ENCODE measurements at places on chromosomes 7 and 10. TPM values are rescaled to one million over a fixed set of nuclear protein-coding genes. Genes with fewer than 3 reads are reported as not detected.

Gene TTYH3
- 77.3 TPM for total RNA-seq

Gene SYT15B
- total RNA-seq: not detected

Gene TMEM213
- total RNA-seq: not detected

Gene EPO
- total RNA-seq: not detected

Gene GPR85
- total RNA-seq: 2.6 TPM

Gene WDR11
- 85.9 TPM for total RNA-seq

Gene SFMBT2
- total RNA-seq: 1.7 TPM

Gene MALRD1
- total RNA-seq: 1.7 TPM

DNA sequence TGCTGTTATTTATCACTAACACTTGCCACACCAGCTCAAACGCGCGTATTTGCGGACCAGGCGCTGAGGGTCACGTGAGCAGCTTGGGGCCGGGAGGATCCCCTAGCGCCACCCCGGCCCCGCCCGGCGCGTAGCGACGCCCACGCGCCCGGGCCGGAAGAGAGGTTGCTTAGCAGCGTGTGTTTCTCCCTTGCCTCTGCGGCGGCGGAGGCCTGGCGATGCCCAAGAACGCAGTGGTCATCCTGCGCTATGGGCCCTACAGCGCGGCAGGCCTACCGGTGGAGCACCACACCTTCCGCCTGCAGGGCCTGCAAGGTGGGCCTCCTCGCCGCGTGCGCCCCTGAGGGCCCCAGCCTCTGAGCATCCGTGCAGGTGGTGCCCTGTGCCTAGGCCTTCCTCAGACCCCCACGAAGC, at the start of gene C10orf53:
Gene C10orf53, plus strand, starts transcription at position 172 of the 414 bp plus-strand sequence. Its CDS starts 47 bp downstream, at position 219.
- DNase-seq: peak; percentile 59

DNA sequence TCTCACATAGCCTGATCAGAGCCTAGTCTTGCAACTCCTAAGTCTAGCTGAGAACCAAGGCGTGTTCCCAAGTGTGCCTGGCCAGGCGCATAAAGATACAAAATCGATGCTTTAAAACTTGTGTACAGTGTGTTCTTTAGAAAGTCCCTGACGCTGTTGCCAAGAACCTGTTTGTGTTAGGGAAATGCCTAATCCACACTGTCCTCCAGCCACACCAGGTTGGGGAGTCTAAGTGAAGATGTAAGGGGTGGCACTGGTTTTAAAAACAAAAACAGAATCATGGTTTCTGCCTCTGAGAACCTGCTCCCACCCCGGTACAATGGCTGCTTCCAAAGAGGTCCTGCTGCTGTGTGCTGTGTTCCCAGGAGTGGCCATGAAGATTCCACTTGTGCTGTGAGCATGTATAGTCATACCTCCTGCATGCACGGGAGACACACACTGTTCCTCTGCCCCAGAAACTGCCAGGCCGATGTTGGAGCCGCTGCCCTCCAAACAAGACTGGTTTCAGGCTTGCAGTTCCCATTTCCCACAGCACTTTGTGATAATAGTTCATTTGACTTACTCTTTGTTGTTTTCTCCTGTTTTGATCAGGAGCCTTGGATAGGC, 88.5 kb downstream of the CCNY start:
- DNase-seq: no peak

DNA sequence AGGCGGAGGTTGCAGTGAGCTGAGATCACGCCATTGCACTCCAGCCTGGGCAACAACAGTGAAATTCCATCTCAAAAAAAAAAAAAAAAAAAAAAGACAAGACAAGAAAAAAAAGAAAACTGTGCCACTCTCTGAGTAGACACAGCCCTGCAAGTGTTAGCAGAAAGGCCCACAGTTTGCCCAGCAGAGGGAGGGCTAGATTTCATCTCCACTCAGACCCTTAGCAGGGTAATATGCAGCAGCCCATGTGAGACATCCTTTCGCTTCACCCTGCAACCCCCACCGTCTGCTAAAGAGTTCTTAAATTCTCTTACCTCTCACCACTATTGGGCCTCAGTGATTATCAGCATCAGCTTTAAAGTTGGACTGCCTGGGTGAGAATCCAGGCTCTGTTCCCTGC, 38.2 kb downstream of the CTNNA3 start:
- no peak for DNase-seq

GRCh38 chr10:128268015-128268722, 141.9 kb upstream of the MKI67 start:
- peak; percentile 2 for DNase-seq

- no peak for DNase-seq
Observed at GRCh38 chr10:131435760-131436457, 124.4 kb upstream of the TCERG1L start.

- peak; percentile 93 for DNase-seq
Observed at GRCh38 chr7:22858640-22859561, 36.3 kb upstream of the TOMM7 start.

- DNase-seq: no peak
Observed at GRCh38 chr10:124003070-124003419, 90.4 kb downstream of the CHST15 start.

GRCh38 chr10:680745-681144, 8.7 kb downstream of the DIP2C start:
- no peak for DNase-seq

DNA sequence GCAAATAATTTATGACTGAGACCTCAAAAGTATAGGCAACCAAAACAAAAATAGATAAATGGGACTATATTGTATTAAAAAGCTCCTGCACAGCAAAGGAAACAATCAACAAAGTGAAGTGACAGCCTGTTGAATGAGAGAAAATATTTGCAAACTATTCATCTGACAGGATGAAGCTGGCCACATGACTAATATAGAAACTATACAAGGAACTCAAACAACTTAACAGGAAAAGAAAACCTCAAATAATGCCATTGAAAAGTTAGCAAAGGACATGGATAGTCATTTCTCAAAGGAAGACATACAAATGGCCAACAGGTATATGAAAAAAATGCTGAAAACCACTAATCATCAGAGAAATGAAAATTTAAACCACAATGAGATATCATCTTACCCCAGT, 245.1 kb downstream of the STK31 start:
- no peak for DNase-seq

DNA sequence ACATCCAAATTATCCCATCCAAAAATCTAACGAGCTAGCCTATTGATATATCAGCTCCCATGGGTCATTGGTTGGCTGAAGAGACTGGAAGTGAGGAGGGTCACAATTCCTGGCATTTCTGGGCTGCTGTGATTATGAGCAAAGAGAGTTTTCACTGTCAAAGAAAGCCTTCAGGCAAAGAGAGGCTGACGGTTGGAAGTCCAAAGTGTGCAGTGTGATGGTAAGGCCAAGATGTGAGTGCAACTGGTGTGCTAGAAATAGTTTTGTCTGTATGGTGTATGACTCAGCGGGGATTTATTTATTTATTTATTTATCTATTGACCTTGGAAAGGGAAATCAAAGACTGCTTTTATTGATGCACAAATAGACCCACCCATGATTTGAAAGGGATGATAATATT, 75.0 kb downstream of the AASS start:
- DNase-seq: no peak

- DNase-seq: no peak
Observed at GRCh38 chr10:20977300-20977699, 80.2 kb upstream of the NEBL start.

- DNase-seq: peak; percentile 35
Observed at GRCh38 chr7:87413029-87413428, 62.5 kb downstream of the ABCB4 start.

DNA sequence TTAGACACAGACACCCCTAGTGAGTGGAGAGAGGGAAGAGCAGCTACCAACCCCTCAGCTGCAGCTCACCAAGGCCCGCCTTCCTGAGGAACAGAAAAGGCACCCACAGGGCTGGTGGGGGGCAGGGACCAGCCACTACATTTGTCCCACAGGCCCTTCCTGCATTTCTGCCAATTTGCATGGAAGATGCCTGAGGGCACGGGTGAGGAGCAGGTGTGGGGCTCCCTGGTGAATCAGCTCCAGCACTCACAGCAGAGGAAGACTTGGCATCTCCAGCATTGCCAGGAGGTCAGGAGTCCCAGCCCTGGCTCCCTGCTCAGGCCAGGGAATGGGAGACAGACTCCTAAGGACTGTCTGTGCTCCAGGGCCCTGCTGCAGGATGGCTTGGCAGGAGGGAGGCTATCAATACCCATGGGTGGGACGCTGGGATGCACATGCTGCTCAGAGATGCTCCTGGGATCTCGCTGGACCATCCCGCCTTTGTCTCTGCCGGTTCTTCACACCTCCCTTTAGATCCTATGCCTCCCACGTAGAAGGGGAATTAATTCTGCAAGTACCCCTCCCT, 109.7 kb downstream of the SLIT1 start:
- DNase-seq: no peak

DNA sequence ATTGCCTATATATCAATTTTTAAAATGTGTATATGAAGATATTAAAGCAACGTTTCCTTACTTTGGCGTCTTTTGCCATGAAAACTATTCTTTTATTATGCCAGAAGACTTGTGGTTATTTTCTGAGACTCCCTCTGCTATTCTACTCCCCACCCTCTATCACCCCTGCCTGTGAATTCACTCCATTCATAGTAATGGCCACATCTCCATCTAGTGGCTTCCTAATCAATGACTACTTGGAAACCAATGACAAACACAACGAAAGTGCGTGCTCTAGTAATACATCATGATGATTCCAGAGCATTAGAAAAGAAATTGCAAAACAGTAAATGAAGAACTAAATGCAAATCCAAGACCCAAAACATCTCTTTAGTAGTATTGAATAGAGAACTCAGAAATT, 186.7 kb upstream of the HGF start:
- peak; percentile 73 for DNase-seq

DNA sequence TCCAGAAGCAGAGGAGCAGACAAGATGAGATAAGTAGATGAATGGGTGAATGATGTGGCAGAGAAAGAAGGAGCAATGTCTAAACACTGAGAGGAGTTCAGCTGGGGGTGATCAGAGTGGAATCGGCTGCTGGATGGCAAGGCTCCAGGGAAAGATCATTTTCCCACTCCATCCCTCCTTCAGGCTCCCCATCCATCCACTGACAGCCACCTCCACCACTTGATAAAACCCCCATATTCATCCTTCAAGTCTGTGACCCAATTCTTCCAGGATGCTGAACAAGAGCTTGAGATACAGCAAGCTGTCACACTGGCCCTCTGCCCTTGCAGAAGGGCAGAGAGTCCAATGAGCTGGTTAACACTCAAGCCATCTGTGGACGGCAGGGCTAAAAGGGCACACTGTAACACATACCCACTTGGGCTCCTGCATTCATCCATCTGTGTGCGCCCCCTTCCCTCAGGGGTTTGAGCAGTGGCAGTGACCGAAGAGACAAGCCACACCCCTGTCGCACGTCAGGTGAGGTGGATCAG, 30.8 kb upstream of the CACNB2 start:
- DNase-seq: no peak

GRCh38 chr7:55075464-55076021, 56.7 kb downstream of the EGFR start:
- DNase-seq: no peak

DNA sequence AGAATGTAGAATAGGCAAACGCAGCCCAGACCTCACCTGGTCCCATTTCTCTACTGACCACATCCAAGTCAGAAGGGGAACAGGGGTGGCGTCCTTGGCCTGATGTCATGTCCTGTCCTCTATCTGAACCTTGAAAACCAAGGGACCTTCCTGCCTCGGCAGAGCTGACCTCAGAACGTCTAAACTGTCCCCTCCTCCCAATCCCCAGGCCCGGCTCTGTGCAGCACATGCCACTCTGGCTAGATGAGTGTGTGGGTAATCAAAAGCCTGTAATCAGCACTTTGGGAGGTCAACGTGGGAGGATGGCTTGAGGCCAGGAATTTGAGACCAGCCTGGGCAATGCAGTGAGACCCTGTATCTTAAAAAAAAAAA, 46.5 kb upstream of the ZNF479 start:
- no peak for DNase-seq

DNA sequence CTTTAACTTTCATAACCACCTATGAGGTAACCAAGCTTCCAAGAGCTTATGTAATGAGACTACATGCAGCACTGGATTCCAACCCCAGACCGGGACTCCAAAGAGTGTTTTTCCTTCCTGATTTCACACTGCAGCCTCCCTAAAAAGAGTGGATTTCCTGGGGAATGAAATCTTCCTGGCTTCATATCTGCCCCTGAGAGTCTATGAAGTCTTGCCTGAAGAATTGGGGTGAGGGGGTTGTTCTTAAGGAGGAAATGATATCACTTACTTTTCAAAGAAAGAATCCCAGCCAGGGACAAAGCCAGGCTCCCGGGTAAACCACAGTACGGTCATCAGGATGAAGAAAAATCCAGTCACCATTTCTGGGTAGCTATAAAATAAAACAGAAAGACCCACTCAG, 29.7 kb downstream of the STMP1 start:
- DNase-seq: no peak

DNA sequence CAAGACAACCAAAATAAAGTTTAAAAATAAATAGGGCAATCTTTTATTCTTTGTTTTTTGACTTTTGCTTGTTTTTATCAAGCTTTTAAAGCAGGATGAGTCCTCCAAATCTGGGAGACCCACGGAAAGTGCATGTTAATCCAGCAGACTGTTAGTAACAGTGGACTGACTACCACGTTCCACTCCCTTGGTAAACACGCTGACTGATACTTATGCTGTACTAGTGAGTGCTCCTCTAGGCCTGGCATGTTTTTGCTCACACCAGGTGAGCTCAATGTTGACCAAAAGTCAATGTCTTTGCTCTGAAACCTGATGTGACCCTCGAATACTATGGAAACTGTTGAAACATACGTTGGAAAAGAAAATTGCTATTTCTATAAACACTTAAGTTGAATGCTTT, 88.4 kb downstream of the KIAA1549 start:
- DNase-seq: no peak

- no peak for DNase-seq
Observed at GRCh38 chr7:73812996-73813395, 17.8 kb upstream of the CLDN4 start.

GRCh38 chr7:103573479-103574058, 127.6 kb upstream of the SLC26A5 start:
- DNase-seq: peak; percentile 48

DNA sequence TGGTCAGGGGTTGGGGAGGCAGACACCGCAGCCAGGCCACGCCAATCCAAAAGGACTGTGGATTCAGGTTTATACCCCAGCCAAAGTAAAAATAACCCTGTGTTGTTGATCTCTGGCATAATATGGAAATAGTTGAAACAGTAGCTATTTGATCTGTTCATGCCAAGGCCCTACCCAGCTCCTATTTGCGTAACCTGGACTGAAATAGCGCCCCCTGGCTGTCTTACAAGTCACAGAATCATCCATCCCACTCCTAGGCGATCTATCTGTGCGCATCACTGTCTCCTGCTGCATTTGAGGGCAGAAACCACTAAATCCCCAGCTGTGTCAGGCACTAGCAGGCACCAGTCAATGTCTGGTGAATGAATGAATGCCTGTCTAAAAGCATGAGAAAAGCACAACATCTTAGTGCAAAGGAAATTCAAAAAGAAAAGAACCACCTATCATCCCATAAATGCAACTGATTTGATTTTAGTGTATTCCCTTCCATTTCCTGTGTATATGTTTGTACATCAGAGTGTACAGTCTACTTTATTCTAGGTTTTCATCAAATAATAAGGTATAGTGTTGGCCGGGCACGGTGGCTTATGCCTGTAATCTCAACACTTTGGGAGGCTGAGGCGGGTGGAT, 160.0 kb downstream of the SLIT1 start:
- peak; percentile 72 for DNase-seq
